ENCODE measurements at places on chromosomes 11 and 22.

DNA sequence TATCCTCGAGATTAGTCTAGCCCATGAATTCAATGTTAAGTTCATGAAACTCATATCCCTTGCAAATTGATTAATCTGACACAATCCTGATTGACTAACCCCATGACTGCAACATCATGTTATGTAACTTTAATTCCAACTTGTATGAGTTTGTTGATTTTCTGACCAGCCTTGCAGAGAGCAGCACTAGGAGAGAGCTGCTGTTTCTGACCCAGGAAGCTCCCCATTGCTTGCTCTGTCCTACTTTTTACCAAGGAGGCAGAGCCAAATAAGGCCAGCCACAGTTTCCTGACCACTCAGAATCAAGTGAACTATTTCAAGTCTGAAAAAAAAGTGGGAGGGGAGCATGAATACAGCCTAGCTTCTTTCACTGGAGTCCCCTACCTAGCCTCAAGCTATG lies 13.2 kb downstream of the MPZL3 start:
- DNase-seq, result no peak

DNA sequence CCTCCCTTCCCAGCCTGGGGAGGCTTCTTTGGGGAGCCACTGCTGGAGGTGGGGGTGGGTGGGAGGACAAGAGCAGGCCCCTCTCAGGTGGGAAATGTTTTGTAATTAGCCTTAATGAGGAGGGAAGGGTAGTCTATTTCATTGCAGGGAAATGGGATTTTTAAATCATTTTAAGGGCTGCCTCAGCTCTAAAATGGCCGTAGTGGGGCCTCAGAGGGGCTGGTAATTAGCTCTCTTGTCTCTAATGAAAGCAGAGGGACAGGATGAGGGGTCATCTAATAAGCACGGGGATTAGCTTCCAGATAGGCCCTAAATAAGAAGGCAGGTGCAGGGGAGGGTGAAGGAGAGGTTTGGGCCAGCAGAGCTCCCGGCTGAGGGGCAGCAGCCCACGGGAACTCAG lies 46.5 kb downstream of the LMO1 start:
- no peak for DNase-seq

DNA sequence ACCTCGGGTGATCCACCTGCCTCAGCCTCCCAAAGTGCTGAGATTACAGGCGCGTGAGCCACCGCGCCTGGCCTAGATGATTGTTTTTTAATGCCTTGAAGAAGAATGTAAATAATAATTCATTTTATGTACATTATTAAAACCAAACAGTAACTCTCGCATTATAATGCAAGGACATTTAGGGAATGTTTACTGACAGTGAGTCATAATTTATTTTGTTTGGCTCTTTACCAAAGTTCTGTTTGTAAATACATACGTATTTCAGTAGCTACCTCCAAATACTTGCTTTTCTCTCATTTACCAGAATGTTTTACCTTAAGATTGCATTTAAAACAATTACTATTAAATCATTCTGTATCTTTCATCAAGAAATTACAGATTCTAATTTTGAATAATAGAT lies 3.0 kb downstream of the RAB39A start:
- DNase-seq, result no peak

- DNase-seq, result no peak
Observed at GRCh38 chr22:23164091-23164490, 16.2 kb upstream of the BCR start.

DNA sequence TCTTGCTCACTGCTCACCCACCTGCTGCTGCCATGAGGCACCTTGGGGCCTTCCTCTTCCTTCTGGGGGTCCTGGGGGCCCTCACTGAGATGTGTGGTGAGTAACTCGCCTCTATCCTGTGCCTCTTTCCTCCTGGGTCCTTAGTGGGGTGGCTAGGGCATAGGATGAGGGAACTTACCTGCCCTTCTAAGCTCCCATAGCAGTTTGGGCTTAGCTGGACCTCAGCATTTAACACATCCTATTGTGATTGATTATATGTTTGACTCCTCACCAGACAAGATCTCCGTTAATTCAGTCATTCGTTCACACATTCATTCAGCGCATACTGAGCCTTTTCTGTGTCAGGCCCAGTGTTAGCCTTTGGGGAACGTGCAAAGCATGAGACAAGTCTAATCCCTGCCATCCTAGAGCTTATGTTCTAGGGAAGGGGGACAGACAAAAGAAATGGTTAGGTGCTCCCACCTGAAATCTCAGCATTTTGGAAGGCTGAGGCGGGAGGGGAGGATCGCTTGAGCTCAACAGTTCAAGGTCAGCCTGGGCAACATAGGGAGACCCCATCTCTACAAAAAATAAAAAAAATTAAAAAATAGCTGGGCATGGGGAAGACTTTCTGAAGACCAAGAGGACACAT lies 441 bp downstream of the TCN2 start:
- no peak for DNase-seq
